ENCODE measurements at places on chromosomes 3 and 15.

DNA sequence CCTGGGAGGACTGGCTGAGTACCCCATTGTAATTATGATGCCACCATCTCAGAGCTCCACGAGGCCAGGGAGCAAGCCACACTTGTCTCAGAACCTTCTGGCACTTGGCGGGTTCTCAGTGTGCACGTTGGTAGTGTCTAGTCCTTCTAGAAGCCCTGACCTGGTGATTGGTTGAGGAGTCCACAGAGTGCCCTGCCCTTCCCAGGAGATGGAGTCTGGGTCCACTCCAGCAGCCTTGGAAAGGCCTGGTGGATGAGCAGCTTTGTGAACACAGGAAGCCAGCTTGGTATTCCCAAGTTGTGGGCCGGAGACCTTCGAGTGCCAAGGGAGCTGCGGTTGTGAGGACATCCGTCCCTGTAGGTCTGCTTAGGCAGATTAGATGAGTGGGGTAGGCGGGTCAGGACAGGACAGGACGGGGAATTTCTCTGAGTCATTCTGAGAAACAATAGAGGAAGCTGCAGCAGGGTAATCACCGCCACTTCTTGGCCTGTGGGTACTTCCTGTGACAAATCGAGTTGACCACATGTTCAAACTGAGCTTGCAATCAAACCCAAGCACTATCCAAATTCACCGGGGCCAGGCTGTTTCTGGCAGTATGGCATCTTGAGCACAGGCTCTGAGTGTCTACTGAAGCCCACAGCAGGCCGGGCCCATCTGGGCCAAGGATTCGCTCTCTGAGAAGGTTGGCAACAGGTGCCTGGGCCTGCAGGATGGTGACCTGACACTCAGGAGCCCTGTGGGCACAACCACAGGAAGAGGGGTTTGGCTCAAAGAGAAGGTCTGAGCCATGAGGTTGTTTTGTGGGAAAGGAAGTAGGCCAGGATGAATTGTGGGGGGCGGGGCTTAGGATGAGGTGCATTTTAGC, 71.5 kb upstream of the PLXNA1 start:
- DNase-seq = no peak

- no peak for DNase-seq
Measured at GRCh38 chr3:123781571-123782275, 102.4 kb downstream of the MYLK start.

GRCh38 chr3:158792709-158793108, 9.1 kb upstream of the MFSD1 start:
- DNase-seq = no peak

- no peak for DNase-seq
Measured at GRCh38 chr3:187114511-187114910, 24.8 kb downstream of the RPL39L start.

DNA sequence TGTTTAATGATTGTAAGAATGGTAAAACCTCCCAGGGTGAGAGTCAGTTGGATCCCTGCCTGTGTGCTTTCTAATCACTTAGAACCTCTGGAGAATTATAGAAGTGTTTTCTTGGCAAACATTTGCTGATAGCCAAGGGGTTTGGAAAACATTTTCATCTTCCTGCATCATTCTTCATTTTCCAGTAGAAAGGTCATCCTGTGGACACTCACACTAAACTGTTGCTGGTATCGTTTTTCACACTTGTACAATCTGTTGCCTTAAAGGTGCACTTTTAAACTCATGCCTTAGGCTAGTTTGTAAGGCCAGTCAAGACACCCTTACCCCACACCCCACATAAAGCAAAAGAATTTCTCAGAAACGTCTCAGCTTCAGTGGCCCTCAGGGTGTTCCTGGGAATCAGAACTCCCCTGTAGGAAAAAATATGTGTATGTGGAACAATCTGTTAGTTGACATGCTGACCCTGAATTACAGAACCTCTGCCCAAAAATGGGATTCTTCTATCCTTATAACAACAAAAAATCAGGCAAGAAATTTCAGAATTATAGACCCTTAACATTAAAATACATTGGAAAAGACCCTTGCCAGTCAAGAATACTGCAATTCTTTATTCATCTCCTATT, 5.8 kb upstream of the PLD1 start:
- no peak for DNase-seq

- DNase-seq = no peak
Measured at GRCh38 chr3:25468866-25469319, 40.8 kb downstream of the RARB start.

DNA sequence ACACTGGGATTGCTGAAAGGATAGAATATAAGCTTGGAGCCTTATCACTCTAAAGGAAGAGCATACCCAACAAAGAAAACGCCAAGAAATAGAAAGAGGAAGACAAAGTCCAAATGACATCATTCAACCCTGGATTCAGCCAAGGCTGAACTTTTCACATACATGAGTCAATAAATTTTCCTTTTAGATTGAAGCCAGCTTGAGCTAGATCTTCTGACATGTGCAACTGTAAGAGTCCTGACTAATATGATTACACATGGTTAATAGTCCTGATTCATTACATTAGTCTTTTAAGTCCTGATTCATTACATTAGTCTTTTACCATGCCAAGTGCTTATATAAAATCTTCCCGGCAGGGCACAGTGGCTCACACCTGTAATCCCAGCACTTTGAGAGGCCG, 13.6 kb upstream of the DENND6A start:
- DNase-seq = no peak

DNA sequence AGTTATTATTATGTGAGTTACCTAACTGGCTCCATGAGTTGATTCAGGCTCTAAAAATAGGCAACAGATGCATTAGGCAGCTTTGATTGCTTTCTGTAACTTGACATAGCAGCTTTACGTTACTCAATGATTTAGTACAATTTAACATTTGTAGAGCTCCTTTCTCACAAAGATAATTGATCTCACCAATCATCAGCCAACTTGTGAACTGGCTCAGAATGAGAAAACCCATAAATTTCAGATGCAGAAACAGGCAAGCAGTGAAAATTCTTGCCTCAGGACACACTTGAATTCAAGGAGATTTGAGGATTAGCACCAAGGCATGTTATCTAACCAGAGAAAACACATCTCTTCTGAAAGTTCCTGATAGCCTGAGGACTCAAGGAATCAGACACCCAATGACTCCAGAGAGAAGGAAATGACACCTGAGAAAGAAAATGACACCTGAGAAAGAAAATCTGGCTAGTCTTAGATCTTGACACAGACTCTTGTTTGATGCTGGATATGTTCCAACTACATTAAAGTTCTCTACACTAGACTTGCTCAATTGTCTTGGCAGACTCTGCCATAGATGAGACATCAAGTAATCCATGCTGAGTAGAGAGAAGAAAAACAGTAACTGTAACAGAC, 315.1 kb upstream of the CBLB start:
- no peak for DNase-seq

GRCh38 chr15:60961541-60962485, 267.3 kb downstream of the RORA start:
- no peak for DNase-seq

- no peak for DNase-seq
Measured at GRCh38 chr15:94631608-94632007, 400.2 kb downstream of the MCTP2 start.

- no peak for DNase-seq
Measured at GRCh38 chr3:128714887-128715491, 11.0 kb upstream of the RAB7A start.

- no peak for DNase-seq
Measured at GRCh38 chr15:31605467-31605931, 278.9 kb downstream of the KLF13 start.

GRCh38 chr15:25860885-25861866, 2.0 kb downstream of the ATP10A start:
- DNase-seq = no peak

- DNase-seq = no peak
Measured at GRCh38 chr15:97694456-97694855, 266.0 kb upstream of the ARRDC4 start.

GRCh38 chr3:131388490-131388799, 6.9 kb downstream of the NUDT16 start:
- no peak for DNase-seq

DNA sequence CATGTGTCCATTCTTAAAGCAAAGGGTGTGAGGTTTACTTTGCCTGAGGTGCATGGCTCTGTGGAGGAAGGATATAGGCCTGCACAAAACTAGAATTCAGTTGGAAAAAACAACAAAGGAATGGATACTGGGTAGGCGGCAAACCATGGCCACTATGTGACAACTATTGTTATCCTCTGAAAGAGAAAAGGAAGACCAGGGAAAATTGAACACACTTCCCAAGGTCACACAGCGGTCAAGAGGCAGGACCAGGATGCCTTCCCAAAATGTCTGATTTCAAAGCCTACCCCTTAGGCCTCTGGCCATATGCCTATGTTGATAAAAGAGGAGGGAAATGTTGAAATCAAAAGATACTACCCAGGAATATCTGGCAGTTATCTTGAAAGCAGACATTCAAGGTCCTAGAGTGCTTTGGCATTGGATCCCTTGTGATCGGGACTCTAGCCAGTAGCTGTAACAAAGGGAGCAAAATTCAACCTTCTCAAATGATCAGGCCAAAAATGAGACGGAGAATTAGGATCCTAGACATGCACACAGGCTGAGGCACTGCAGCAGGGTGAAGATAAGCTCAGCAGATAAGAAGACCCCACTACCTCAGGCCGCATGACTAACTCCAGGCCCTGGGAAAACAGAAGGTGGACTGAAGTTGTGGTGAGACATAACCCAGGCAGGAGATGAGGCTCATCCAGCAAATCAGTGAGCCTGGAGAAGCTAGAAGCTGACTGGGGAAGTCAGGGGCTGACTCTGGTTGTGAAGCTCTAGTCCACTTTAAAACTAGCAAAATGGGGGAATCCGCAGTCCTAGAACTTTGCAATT, 292.2 kb downstream of the NEK10 start:
- no peak for DNase-seq

DNA sequence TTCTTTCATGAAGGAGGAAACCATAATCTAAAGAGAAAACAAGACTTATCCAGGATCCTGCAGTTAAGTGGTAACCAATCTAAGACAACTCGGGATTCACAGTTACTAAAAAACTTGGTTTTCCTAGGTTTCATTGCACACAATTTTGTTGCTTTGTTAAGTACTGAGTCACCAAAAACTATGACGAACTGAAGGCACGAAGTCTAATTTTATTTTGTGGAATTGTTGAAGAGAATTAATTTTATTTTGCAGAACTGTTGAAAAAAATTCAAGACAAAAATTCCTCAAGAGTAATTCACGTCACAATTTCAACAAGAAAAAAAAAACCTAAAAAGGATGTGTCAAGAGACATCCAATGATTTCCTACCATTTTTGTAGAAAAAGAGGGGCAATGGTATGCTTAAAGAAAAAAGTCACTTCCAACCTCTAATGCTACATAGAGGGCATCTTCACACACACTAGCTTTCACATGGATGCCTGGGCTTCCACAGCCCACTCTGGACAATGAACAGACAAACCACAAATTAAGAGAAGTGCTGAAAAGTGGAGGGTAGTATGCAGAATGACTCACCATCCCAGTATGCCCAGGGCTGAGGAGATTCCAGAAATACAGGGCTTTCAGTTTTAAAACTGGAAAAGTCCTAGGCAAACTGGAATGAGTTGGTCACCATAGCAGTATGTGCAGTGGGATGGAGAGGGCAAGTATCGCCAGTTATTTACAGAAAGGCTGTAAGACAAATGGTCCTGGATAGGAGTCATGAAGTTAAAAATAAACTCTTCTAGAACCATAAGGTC, 29.2 kb downstream of the PLOD2 start:
- no peak for DNase-seq

- no peak for DNase-seq
Measured at GRCh38 chr15:77702211-77702957, 69.7 kb upstream of the LINGO1 start.

DNA sequence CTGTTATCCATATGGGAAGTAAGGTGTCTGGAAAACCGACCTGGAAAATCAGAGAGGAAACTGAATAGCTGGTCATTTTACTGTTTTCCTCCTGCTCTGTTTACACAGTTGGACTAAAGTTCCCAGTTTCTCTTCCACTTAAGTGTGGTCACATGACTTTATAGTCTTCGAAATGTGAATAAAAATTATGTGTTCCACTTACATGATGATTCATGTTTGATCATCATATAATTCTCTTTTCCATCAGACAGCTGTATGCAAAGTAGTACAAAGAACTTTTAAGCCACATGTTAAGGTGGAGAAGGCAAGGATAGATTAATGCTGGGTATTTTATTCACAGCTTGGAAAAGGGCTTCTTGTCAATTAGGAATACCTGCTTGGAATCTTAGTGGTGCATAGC, 525.5 kb upstream of the BCHE start:
- no peak for DNase-seq

DNA sequence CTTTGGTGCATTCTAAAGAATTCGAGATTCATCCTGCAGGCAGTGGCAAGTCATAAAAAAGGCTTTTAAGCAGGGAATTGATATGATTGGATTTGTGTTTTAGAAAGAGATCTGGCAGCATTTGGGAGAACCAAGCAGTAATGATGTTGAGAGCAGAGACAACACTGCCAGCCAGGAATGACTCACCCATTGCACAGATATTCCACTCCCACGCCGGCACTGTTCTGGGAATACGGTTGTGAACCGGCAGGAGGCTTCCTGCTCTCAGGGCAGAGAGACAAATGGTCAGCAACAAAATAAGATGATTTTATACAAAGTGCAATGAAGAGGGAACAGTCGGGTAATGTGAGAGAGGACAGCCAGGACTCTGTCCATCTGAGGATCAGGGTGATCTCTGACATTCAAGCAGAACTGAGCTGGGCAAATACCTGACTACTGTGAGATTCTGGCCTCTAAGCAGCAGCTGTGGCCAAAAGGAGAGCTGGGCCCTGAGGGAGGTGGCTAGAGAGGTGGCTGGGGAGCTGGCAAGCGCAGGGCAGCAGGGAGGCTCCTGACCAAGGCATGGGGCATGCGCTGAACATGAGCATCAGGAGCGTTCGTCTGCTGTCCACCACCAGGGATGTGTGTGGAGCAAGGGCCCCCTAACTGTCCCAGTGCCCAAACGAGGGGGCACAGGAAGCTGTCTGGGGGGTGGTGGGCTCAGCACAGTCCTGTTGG, 56.1 kb upstream of the PLXNA1 start:
- DNase-seq = no peak

- DNase-seq = no peak
Measured at GRCh38 chr3:73418681-73419080, 206.1 kb downstream of the PDZRN3 start.

DNA sequence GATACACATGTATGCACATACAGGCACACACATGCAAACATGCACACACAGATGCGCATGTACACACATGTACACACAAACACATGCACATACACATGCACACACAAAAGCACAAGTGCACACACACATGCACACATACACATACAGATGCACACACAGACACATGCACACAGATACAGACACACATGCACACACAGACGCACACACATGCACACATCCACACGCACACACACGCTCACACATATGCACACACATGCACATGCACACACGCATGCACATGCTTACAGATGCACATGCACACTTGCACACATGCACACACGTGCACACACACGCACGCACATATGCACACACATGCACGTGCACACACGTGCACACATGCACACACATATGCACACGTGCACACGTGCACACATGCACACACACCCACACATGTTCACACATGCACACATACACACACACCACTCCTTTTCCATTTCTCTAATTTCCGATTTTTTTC, 283.8 kb upstream of the FRG2C start:
- no peak for DNase-seq

Measured in hematopoietic multipotent progenitor cell treated with erythropoietin and hydrocortisone succinate and interleukin-3 and kit ligand, for 17 days (in vitro differentiated cells).